Large intestine (tissue), 12 donors: ENCODE measurements at places on chromosomes 1 and 21. TPM values are rescaled to one million over a fixed set of nuclear protein-coding genes. Genes with fewer than 3 reads are reported as not detected.

Gene MROH9
- polyA plus RNA-seq: not detected

Gene CCDC17
- 0.88 TPM for polyA plus RNA-seq

Gene KRTAP12-2
- not detected for polyA plus RNA-seq

Gene MR1
- polyA plus RNA-seq: 10.9 TPM

Gene AZIN2
- 2.5 TPM for polyA plus RNA-seq

Gene OR6K3
- polyA plus RNA-seq: not detected

Gene MRAP
- polyA plus RNA-seq: 0.72 TPM

GRCh38 chr1:231286603-231287002, 45.6 kb downstream of the GNPAT start:
- DNase-seq: no peak

- DNase-seq: no peak
These were observed 174.7 kb downstream of the HHIPL2 start for GRCh38 chr1:222373216-222373615.

DNA sequence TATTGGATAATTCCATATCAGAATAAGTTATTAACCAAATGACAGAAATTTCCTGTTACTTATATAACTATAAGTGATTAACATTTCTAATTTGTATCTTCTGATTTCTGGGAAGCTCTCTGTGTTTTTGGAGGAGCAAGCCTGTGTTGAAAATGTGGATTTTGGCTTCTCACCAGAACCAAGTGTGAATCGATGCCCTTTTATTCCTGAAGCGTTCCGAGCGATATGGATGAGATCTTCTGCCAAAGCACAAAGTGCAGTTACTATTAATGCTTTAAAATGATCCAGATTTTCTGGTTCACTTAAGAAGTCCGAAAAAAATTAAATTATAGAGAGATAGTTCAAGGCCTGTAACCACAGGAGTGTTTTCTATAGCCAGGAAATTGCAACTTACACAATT, 22.8 kb downstream of the ALG14 start:
- DNase-seq: no peak

DNA sequence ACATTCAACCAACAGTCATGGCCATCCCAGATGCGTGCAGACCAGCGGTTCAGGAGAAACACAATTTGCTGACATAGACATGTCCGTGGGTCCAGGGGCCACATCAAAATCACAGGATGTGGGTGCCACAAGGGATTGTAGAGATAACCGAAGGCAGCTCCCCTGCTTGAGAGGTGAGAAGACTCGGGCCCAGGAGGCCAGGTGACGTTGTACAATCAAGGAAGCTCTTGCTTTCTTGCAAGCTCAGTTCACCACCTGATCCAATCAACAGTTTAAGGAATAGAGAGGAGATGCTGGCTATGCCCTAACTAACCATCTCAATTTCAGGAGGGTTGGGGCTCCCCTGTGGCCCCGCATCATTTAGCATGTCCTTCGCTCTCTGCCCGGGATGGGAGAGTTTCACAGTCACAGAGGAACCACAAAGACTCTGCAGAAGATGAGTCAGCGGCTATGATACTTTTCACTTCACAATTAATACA, 19.5 kb downstream of the UBASH3A start:
- no peak for DNase-seq

DNA sequence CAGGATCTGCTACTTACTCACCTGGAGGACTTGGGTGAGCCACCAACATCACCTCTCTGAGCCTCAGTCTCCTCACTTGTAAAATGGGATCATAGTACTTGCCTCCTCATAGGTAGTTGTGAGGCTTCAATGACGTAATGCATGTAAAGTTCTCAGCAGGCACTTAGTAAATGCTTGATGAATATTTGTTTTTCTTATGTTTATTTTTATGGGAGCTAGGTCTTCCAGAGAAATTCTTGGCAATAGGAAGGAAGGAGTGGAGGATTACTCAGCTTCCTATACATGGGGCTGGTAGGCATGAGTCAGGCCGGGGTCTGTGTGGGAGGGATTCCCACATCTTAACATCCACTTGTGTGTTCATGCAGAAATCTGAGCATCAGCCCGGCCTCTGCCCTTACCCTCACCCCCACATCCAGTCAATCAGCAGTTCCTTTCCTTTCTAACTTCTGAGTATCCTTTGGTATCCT, 95.4 kb upstream of the USP24 start:
- DNase-seq: no peak

DNA sequence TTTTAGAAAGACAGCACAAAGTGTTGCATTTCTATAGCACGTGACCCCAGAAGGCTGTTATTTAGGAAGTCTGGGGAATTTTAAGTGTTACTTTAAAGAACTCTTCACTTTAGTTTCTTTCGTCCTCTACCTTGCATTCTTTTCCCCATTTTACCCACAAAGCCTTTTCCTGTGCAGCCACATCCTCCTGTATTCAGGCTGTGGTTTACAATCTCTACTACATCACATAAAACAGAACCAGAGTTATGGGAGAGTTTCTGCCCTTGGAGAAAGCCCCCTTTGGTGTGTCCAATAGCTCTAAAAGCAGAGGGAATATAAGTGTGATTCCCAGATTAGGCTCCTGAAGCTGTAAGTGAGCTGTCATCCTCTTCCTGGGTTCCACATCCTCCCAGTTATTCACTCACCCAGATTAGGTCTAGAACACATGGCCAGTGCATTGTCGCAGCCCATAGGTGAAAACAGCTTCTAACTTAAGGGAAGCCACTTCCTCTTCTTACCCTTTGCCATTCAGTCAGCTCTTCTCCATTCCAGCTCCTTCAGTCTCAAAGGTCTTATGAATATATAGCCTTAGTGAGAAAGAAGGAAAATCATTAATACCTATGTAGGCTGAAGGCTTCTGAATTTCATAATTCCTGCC, 171.1 kb downstream of the PIGK start:
- no peak for DNase-seq

- DNase-seq: no peak
These were observed 15.7 kb downstream of the EPHX1 start for GRCh38 chr1:225825607-225826007.
